ENCODE measurements at places on chromosomes 2 and 18.

- DNase-seq = no peak
Measured at GRCh38 chr2:1990151-1990589, 245.9 kb upstream of the PXDN start.

- no peak for DNase-seq
Measured at GRCh38 chr18:1002653-1003178, 98.0 kb downstream of the ADCYAP1 start.

GRCh38 chr2:109166811-109167210, 37.8 kb downstream of the SH3RF3 start:
- no peak for DNase-seq

GRCh38 chr2:140091926-140092325, 1311.7 kb upstream of the NXPH2 start:
- DNase-seq = no peak

DNA sequence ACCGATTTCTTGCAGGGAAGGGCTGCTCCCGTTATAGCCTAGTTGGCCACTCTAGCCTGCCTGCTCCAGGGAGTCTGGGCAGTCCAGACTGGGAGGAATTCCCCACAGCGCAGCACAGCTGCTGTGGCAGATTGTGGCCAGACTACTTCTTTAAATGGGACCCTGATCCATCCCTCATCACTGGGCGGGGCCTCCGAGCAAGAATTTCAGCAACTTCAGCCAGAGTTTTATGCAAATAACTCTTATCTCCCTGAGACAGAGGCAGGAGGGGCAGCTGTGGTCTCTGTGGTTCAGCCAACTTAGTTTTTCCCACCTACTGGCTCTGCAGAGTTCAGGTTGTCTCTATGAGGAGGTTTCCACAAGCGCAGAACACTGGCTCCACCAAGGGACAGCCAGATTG, 1583.2 kb downstream of the SUCLG1 start:
- no peak for DNase-seq

DNA sequence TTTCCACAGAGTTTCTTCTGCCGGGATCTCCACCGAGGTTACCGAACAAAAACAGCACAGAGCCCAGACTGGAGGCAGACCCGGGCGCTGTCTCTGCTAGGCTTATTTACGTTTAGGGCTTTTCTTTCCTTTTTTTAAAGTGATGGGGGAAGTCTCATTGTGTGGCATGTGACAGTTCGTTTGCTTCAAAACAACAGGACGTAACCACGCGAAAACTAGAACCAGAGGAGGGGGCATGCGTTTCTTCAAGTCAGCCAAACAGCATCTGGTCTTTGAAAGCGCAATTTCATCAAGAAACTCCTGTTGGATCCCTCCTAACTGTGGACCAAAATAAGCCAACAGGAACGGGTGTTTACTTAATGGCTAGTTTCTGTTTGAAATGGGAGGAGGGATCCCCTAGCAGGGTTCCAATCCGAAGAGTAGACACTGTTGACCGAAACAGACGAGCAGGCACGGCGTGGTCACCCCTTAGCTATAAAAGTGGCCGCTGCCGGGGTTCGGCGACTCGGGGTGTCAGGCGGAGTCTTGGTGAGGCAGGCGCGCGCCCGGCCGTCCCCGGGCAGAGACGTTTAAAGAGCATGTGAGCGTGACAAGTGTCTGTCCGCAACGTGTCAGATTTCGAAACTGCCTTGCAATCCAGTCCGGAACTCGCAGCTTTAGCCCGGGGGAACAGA, 997 bp upstream of the TGIF1 start:
- DNase-seq = peak; percentile 75

DNA sequence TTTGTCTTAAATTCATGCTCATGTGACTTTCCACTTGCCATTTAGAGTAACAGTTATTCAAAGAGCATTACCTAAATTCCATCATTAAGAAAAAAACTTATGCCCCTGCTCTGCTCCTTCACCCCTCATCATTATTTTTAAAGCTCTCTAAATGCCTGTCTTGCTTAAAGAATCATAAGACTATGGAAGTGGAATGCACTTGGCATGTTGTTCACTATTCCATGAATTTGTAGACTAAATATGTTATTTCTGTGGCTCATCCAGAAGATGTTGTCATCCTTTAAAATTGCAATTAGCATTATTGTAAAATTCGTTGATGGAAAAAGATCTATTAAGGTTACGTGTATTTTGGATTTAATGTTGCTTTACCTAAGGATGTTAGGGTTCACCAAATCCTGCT, 61.8 kb downstream of the FMNL2 start:
- no peak for DNase-seq

GRCh38 chr2:109172556-109173105, 43.6 kb downstream of the SH3RF3 start:
- DNase-seq = no peak

DNA sequence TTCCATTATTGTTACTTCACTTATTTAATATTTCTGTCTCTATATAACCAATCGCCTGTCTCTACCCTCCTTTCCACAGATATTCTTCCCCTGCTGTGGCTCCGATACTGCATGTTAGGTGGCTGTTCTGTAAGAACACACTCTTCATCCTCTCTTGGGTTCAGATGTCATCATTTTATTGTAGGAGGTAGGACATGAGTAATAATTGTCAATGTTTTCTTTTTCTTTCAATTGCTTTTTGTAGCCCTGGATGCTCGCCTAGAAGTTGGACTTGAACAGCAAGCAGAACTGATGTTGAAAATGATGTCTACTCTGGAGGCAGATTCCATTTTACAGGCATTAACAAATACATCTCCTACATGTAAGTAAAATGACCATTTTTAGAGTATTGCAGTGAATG, 128.6 kb downstream of the BIRC6 start:
- DNase-seq = no peak

GRCh38 chr2:48948400-48949125, 193.0 kb upstream of the LHCGR start:
- no peak for DNase-seq

- no peak for DNase-seq
Measured at GRCh38 chr2:233768076-233768475, 8.0 kb downstream of the UGT1A1 start.

DNA sequence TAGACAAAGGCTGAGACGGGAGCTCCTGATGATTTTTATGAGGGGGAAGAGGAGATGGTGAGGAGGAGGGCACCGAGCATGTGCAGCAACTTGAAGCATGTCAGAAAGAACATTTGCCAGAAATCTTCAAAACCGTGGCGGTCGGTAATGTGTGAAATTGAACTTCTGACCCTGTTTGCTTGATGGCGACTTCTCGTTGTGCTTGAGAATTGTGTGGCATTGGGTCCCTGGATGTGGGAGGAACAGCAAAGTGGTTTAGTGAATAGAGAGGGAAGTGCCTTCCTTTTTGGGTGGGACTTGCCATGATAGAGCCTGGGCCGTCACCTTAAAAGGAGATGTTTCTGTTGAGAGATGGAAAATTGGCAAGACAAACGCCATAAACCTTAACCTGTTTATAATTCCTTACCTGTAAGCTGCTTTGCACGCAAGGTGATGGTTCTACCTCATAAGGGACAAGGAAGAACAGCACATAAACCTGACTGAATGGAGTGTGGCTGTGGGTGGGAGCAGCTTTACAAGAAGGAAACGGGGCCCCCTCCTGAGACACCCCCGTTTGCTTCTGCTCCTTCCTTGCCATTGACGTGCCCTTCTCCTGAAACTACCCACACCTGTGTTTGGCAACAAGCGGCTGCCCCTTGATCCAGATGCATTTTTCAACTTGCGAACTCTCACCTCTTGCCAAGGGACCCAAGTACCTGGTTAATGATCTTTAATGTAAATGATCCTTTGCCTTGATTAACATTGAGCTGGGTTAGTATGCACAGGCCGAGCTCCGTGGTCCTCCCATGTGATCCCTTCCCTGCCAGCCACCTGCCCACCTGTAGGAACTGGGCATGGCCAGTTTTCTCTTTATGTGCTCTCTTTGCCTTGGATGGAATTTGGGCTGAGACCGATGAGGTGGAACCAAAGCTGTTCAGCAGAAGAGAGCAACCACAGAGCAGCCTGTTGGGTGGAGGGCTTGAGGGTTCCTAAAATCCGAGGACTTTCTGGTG, 153.2 kb downstream of the NEDD4L start:
- no peak for DNase-seq

DNA sequence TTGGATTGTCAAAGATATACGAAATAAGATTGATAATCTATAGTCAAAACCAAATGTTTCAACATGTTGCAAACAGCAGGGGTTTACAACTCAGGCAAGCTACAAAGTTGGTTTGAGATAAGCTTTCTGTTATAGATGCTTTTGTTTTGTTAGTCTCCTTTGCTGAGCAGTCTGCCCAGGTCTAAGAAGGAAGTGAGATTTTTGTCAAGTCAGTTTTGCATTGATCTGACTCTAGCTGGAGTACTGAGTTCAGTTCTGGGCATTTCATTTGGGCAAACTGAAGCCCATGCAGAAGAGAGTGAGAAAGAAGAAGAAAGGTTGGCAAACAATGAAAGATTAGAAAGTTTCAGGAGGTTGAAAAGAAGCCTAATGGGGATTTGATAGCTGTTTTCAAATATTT, 983.0 kb upstream of the SLC39A10 start:
- no peak for DNase-seq

GRCh38 chr2:139946690-139947089, 1166.5 kb upstream of the NXPH2 start:
- no peak for DNase-seq

GRCh38 chr18:70496353-70497294, 207.8 kb downstream of the SOCS6 start:
- DNase-seq = no peak

- DNase-seq = no peak
Measured at GRCh38 chr2:232338759-232339106, 39.8 kb upstream of the ALPP start.
